ENCODE measurements at places on chromosomes 2 and 18.

GRCh38 chr2:102895376-102895775 is 133.5 kb downstream of the TMEM182 start:
- DNase-seq, result no peak

DNA sequence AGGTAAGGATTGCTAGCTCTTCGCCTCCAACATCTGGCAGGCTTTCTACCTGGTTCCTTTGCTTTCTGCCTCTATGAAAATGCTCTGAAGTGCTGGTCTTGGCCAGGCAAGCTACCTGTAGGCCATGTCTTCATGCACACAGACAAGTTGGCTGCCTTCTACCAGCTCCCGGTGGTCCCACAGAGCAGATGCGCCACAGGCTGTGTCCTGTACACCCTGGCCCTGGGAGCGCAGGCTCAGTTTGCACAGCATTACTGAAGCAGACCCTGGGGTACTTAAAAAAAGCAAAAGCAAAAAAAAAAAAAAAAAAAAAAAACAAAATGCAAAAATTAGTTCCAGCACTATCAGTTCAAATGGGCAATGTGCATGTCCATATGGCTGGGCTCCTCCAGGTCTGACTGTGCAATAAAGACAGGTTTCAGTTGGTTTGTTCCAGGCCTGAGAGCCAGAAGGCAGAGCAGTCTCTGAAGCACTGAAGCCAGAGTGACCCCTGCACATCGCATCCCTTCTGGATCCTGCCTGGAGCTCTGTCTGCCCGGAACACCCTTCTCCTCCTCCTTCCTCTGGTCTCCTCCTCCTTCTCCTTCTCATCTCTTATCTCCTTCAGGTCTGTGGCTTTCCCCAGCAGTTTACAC is 288.0 kb upstream of the REV1 start:
- DNase-seq, result no peak

DNA sequence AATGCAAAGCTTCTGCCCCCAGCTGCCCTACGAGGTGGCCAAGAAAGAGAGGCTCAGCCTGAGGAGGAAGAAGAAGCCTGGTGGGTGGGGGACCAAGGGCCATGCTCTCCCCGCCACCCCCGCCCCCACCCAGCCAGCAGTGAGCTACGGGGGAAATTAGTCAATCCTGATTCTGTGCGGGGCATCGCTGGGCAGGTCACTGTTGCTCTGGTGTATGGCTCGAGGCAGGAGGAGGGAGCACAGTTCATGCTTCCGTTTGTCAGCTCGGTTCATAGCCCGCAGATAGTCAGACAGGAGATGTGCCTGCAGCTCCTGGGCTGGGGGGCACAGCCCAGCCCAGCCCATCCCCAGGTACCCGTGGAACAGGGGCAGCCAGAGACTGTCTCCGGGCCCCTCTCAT is 17.1 kb downstream of the RAMP1 start:
- DNase-seq, result no peak

GRCh38 chr18:9629709-9630108 is 15.3 kb upstream of the PPP4R1 start:
- peak; percentile 87 for DNase-seq

GRCh38 chr2:111171337-111171930 is 50.7 kb downstream of the BCL2L11 start:
- DNase-seq, result no peak

GRCh38 chr18:75785206-75785605 is 357.7 kb upstream of the SMIM21 start:
- no peak for DNase-seq

GRCh38 chr2:217980036-217980435 is 22.8 kb downstream of the TNS1 start:
- DNase-seq, result no peak

DNA sequence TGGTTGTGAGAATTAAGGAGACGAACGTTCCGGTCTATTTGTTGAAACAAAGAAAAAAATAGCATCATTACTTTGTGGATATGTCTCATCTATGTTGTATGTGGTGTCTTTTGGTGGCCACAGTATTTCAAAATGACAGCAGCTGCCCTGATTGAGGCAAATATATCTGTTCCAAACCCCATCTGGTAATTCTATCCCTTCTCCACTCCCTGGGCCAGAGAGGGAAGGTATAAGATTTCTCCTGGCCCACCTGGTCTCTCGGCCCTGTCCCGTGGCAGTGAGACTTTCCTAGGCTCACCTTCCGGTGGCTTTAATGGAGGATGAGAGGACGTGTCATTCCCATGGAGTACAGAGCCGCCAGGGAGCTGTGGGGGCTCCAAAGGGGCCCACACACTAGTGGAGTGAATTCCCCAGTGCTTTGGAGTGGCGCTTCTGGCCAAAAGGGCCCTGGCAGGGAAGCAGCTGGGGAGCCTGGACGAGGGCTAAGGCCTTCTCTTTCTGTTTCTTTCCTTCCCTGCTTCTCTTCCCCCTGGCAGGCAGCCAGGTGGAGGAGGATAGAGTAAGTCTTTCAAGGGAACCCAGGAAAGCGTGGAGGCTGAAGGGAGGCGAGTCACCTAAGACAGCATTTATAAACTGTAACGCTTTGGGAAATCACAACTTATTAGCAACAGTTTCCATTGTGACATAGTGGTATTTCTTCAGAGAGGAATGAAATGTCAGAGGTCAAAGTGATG is 5.6 kb downstream of the FOSL2 start:
- DNase-seq, result peak; percentile 73

- no peak for DNase-seq
These were observed 118.7 kb downstream of the VAPA start for GRCh38 chr18:10032331-10033015.

DNA sequence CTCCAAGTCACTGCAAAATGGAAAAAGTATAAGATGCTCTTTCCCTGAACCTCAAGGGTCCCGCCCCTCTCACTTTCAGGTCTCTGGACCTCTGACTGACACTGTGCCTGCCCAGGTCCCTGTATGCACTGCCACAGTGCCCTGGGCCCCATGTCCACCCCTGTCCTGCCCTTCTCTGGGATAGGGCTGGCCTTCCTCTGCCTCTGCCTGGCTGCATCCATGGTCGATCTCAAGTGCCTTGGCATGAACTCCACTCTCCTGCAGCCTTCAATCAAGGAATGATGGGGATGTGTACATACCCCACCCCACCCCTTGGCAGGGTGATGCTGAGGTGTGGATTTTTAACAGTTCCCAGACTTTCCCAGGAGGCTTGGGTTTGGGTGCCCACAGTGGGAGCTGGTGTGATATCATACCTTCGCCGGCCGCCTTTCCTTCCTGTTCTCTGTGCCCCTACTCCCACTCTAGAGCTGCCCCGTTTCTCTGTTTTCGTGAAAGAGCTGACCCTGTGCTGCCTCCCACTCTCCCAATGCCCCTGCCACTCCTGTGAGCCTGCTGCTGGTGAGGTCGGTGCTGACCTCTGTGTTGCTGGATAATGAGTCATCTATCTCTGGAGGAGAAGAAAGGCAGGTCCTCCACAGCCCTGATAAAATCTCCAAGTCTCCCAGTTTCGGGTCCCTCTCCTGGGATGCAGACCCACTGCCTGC is 18.9 kb downstream of the PTPN18 start:
- no peak for DNase-seq

- no peak for DNase-seq
These were observed 32.8 kb downstream of the ANKRD44 start for GRCh38 chr2:197277794-197278193.

- no peak for DNase-seq
These were observed 539.6 kb downstream of the SATB2 start for GRCh38 chr2:198917926-198918720.
